NCI-H2171 treated with DMSO at 0.1 percent for 48 hours (cell line): ENCODE measurements at places on chromosomes 5 and 9.
A peak's percentile ranks its signal among the peaks of the same experiment; 100 is the strongest.

- peak; percentile 48 for DNase-seq
Observed at GRCh38 chr5:138955013-138955660, 80.0 kb upstream of the LRRTM2 start.

GRCh38 chr5:4295663-4296339 is 700.2 kb downstream of the IRX1 start:
- DNase-seq = peak; percentile 42

DNA sequence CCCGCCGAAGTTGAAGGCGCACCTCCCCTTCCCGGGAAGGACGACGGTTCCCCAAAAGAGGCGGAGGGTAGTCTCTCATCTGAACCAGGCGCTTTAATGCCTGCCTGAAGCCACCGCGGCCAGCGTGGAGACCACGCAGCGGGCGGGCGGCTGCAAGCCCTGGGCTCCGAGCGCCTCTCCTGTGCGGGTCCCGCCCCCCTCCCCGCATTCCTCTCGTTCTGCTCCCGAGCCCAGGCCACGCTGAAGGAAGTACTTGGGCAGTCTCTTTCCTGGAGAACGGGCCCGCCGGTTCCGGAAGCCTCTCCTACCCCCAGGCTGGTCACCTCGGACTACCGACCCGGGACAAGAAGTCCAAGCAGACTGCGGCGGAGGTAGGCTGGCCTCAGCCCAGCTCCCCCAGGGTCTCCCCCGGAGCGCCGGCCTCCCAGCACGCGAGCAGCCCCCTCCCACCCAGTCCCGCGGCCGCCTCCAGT is 571 bp downstream of the PPIC start:
- no peak for DNase-seq

DNA sequence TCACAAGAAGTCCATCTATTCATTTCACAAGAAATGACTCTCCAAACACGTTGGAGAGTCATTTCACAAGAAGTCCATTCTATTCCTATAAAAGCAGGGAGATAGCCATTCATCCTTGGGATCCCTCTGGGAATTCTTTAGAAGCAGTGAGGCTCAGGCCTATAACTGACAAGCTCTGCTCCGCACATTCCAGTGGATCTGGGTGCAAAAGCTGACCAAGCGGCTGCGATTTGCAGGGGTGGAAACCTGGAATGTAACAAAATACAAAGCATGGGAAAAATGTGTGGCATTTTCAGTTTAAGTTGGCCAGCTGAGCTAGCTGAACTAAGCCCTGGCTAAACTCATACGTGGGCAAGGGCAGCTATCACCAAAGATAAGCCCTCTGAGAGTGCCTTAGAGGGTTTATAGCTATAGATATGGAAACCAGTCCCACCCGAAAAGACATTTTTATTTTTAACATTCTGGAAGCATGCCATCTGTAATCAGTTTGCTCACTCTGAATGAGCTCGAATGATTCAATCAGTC is 8.7 kb downstream of the TAS2R1 start:
- DNase-seq = no peak

GRCh38 chr9:105901514-105902109 is 207.3 kb downstream of the TMEM38B start:
- peak; percentile 64 for DNase-seq

DNA sequence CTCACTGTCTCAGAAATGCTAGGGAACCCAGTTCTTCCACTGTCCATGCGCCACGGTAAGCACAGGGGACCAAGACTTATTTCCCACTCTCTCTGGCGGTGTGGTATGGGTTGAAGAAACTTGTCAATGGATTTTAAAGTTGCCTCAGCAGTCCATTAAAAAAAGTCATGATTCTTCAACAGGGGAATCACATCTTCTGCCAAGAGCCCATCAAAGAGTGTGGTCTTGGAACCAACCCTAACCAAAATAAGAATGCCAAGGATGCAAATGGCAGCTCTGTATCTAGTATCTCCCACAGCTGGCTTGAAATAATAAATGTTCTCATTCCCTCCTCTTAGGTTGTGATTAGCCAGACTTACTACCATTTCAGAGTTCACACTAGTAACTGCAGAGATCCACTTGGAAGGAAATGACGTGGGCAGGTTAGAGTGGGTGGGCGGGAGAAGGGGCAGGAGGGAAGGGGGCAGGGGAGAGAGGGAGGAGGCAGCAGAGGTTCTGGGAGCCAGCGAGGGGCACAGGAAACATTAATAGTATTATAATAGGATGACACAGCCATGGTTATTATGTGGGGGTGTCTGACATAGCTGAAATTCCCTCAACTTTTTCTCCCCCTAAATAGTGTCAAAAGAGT is 17.6 kb downstream of the PTCH1 start:
- no peak for DNase-seq

DNA sequence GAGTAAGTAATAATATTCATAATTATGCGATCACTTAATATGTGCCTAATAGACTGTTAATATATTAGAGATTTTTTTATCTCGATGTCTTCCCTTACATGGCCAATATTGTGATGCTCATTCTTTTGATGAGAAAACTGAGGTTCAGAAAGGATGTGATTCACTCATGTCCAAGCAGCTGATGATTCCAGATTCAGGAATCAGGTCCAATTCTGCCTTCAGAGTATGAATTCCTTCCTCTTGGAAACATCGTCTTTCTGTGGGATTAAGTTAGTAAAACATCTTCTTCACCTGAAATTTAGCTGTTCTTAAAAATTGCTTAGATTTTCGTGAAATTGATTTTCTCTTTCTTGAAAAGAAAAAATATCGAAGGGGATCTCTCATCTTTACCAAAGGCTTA is 242.5 kb upstream of the RFX3 start:
- no peak for DNase-seq

DNA sequence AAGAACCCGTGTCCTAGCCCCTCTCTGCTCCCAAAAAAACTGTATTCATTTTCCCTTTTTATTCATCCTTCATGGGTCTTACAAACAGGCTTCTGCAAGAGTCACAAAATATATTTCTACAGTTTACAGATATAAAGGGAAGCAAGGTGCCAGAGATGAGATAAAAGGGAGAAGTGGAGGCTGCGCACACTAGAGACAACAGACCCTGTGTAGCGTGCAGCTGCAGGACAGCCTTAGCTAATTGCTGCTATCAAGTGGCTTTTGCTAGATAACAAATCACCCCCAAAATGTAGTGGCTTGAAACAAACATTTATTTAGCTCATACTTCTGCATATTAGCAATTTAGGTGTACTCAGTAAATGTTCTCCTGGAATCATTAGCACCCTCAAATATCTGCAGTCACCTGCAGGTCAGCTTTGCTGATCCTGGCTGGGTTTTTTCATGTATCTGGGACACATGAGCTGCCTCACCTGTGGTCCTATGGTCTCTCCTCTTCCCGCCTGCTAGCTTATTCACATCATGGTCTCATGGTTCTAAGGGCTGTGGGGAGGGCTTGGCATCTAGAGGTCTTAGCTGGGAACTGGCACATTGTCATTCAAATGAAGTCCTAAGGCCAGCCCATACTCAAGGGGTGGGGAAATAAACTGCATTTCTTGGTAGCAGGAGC is 29.4 kb downstream of the ARHGEF37 start:
- DNase-seq = no peak

DNA sequence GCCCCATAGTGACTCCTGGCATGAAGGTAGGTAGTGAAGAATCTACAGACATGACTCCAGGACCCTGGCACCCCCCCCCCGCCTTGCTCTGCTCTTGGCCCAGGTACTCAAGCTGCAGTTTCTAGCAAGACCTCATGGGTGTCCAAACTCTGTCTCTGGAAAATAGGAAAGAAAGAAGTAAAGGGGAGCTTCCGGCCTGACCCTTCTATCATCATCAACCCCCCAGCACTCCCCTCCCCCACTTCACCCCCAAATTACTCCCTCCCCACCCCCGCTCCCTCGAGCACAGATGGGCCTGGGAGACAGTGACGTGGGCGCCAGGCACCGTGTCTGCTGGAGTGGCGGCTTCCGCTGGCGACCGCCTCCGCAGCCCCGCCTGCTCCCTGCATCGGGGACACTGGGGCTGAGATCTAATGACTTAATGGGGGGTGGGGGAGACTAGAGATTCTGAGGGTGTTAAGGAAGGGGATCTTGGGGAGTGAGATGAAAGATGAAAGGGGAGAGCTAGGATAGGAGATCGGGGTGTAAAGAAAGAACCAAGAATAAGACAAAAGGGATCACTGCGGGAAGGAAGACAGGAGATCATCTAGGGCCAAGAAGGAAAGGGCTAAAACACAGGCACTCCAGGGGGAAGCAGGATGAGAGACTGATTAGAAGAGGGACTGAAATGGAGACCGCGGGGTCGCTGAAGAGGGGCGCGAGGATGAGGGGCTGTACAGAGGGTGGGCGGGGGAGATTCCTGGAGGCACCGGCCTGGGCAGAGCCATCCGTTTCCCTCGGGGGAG is 1.1 kb upstream of the DNAJB5 start:
- peak; percentile 49 for DNase-seq

- no peak for DNase-seq
Observed at GRCh38 chr5:174082286-174082685, 36.8 kb downstream of the NSG2 start.

DNA sequence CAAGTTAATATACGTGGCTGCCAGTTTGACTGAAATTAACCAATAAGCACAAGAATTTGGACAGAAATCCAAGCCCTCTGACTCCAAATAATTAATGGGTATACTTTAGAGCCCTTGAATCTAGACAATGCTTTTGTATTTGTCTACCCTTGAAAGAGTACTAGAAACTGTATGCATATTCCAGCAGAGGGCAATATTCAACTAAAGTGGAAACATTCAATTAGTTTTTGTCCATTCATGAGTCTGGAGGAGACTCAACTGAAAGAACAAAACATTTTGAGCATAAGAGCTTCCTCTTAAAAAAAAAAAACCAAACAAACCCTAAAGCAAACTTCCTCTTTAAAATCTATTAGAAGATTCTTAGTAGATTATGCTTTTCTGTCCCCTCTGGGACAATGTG is 157.8 kb downstream of the ARHGEF28 start:
- DNase-seq = peak; percentile 12

DNA sequence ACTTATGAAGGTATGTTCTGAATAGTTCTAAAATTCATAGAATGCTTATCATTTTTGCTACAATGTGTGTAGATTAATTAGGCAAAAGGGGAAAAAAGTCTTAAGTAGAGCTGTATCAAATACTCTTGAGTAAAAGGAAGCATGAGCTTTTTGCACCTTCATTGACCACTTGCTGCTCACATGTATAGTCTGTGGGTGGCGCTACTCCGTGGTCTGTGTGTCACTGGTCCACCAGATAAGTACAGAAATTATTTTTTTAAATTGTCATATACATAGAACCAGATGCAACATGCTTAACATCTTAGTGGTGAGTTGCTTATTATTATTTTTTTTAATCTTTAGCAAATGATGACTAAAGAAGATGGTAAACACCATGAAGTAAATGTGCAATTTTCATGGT is 130.2 kb downstream of the MAN2A1 start:
- DNase-seq = no peak

- no peak for DNase-seq
Observed at GRCh38 chr5:150608991-150609390, 31.5 kb upstream of the SYNPO start.

DNA sequence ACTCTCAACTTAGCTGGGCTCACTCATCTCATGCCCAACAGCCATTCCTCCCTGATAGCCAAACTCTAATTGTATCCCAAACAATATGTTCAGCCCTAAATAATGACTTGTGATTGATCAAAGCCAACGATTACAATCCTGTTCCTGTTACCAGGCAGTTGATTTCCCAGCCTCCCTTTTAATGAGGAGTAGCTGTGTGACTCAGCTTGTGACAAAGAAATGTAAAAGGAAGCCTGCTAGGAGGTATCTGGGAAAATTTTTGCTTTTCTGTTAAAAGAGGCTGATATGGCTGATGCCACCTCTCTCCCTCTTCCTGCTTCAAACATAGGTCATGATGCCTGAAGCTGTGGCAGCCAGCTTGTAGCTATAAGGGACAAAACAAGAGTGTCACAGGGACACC is 19.6 kb upstream of the ENC1 start:
- DNase-seq = no peak

- DNase-seq = no peak
Observed at GRCh38 chr5:159101685-159102084, 2.0 kb upstream of the EBF1 start.

GRCh38 chr5:2183154-2184025 is 300.7 kb upstream of the IRX4 start:
- no peak for DNase-seq

DNA sequence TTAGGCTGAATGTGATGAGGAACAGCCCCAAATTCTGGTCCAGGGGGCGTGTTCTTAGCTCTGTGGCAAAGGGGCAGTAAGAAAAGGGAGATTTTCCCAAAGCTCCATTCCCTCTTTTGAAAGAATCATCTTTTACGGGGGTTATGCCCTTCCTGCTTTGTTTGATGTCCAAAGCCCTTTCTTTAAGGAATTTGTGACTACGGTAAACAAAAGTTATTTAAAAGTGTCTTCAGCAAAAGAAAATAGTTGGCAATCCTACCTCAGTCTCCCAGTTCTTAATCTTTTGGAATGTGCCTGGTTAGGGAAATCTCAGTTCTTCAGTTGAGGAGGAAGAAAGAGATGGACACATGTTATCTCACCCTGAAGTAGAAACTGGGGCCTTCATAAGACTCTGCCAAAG is 24.4 kb upstream of the ARSI start:
- no peak for DNase-seq

DNA sequence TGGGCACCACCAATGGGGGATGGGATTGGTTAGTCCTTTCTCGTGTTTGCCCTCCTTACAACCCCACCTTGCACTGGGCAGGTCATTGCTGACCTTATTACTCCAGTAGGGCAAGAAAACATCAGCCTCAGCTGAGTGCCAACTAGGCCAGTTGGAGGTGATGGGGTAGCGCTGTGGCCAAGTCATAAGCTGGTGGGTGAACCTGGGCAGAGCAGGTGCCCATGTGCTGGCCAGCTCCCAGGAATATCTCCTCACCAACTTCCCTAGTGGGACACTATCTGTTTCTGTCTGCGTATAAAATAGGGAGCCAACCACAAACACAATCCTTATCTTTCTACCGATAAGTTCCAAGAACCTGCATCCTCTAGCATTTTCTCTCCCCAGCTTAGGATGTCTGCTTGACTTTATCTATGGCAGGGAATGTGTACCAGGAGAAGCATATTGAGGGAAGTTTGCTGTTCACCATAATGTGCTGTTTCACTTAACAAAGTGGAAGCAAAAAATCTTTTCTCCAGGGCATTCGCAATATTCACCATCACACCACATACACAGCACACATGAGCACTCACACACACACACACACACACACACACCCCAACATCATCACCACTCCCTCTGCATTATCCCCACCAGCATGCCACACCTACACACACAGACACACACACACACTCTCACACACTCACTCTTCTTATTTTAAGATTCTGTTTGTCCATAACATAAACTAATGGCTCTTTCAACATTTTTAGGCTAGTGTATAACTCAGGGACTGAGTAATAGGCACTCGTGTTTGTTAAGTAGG is 390.0 kb downstream of the ENC1 start:
- no peak for DNase-seq

DNA sequence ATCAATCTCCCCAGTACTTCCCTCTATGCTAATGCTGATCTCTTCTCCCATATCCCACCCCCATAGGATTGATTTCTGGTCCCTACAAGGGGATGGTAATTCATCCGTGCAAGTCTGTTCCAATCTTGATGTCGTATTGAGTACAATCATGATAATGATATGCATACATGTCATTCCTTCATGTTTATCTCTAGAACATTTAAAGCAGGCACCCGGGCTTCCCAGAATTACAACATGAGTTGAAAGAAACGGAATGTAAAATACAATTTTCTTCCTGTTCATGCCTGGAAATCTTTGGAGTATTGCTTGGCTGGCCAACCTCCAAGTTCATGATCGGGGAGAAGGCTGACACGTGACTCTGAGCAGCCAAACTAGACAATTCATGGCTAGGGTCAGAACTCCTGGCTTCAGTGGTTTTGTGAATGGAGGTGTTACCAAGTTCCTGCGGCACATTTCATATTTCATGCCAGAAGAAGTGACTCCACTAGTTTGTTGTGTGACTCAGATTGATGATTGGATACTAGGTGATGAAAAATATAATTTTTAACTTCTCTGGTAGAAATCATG is 66.6 kb downstream of the C9orf152 start:
- no peak for DNase-seq
